Thoracic aorta endothelial cell (primary cell): ENCODE measurements at places on chromosomes 1 and 21. TPM values are rescaled to one million over a fixed set of nuclear protein-coding genes. Genes with fewer than 3 reads are reported as not detected.

Gene TNNT2
- 0.07 TPM in 1 of 2 replicates, not detected in the other for total RNA-seq

Gene MRPL37
- total RNA-seq, result 117 and 128 TPM in 2 replicates

Gene ASTN1
- total RNA-seq, result not detected in 2 replicates

Gene ACTL8
- not detected in 2 replicates for total RNA-seq

Gene MR1
- 2.3 and 4.2 TPM in 2 replicates for total RNA-seq

Gene CD34
- 18.7 and 47.7 TPM in 2 replicates for total RNA-seq

Gene FBXO2
- 0.40 and 0.50 TPM in 2 replicates for total RNA-seq

Gene CDC20
- total RNA-seq, result 95.6 and 147 TPM in 2 replicates

Gene TLR5
- total RNA-seq, result 0.27 and 0.72 TPM in 2 replicates

Gene C1orf185
- total RNA-seq, result not detected in 2 replicates

Gene NIBAN1
- 12.2 and 14.9 TPM in 2 replicates for total RNA-seq

Gene KRTAP27-1
- total RNA-seq, result not detected in 2 replicates

Gene CFAP107
- not detected in 2 replicates for total RNA-seq
